ENCODE measurements at places on chromosomes 2 and 18.

DNA sequence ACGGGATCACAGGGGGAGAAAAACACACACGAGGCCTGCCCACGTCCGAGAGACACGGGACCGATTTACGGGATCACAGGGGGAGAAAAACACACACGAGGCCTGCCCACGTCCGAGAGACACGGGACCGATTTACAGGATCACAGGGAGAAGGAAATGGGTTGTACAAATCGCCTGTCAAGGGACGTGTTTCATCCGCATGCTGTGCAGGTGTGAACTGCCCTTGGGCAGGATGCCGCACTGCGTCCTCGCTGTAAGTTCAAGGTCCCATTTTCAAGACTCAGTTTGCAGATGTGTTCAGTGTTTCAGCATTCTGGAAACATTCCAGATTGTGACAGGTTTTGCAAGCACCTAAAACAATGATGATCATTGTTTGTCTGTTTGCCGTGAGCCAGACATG is 2.3 kb upstream of the KCNG2 start:
- DNase-seq, result no peak

- DNase-seq, result no peak
Observed at GRCh38 chr18:25992566-25992965, 97.8 kb downstream of the SS18 start.

GRCh38 chr2:166517533-166518061 is 23.5 kb upstream of the SCN7A start:
- no peak for DNase-seq

DNA sequence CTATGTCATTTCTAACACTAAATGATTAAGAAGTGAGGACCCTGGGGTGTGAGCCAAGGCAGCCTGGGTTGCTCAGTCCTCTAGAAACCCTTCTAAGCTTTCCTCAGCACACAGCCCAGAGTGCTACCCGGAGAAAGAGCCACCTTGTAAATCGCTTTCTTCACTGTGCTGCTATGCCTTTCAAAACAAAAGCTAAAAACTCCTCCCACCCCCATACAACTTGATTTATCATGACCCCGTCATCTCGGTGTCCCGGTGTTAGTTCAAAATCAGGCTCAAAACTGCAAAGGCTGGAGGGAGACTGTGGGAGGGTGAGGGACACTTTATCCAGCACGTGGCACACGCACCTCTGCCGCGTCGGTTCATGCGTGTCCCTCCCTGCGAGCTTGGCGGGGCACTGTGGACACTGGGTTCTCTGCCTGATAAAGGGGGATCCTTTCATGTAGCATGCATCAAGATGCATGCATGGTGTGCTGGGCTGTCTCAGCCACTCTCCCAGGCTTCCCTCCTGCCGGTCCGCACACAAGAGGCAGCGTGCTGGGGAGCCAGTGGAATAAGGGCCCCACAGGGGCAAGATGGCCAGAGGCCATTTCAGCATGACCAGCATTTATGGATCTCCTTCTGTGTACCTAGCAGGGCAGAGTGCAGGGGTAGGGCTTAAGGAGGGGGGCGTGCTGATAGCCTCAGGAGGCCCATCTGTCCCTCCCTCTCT is 170.4 kb downstream of the SMAD7 start:
- no peak for DNase-seq

DNA sequence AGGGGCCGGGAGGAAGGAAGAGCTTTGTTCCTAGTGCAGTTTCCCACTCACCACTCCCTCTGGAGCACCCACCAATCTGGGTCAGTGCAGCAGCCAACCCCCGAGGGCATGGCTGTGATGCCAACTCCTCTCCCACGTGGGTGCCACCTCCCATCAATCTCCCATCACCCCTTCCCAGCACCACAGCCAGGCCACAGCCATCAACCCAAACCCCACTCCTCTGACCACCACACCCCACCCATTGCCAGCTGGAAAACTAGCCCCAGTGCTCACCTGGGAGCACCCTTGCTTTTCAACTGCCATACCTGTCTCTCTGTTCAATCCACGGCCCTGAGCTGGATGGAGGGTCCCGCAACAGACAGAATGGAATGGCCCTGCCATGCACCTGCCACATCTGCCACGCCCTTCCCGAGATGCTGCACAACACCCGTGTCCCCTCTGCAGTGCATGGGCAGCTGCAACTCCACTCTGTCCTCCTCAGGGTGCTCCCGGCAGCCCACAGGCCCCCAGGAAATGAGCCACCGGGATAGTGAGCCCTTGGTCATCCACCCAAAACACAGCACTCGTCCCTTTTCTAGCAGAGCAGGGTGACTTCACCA is 112.4 kb upstream of the ID2 start:
- DNase-seq, result no peak

DNA sequence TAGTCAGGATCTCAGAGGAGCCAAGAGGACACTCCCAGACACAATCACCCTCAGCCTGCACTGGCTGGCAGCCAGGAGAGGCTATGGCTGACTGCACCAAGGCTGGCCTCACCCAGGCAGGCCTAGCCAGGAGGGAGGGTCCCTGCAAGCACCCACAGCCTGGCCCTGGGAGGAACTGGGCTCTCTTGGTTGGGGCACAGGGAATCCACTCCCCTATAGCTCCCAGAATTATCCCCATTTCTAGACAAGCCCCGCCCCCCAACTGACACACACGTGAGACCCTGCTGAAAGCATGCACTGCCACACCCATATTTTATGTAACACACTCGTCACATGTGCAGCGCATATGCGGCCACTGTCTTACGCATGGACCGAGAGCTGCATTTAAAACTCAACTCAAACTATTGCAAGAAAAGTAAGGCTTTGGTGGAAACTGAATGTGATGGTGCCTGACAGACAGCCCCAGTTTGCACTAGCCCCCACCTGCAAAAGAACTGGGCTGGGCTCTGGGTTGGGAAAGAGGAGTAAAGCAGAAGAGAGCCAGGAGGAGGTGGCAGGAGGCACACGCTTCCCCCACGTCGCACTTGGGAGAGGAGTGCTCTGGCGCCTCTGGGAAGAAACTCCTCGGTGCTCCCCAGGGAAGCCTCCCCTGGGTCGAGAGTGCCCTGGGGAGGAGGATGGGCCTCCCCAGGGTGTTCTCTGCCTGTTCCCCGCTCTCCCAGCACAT is 28.9 kb upstream of the ARHGEF4 start:
- DNase-seq, result no peak

DNA sequence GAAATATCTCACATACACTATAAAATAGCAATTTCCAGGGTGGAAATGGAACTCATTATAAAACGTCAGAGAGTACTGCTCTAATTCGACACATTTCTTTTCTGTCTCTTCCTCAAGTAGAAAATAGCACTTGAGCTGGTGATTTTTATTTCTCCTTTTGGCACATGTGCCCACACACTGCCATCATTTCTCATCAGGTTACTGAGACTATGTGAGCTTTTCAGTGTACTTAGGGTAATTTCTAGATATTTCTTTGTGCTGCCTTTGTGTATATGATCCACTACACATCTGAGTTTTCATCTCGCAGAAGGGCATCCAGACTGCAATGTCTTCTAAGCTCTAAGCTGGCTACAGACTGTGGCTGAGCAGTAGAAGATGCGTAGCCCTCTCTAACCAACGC is 62.1 kb upstream of the PGAP1 start:
- no peak for DNase-seq
